Muscle of leg (tissue), 16 donors: ENCODE measurements at places on chromosomes 16 and 17.
A peak's percentile ranks its signal among the peaks of the same experiment; 100 is the strongest.

DNA sequence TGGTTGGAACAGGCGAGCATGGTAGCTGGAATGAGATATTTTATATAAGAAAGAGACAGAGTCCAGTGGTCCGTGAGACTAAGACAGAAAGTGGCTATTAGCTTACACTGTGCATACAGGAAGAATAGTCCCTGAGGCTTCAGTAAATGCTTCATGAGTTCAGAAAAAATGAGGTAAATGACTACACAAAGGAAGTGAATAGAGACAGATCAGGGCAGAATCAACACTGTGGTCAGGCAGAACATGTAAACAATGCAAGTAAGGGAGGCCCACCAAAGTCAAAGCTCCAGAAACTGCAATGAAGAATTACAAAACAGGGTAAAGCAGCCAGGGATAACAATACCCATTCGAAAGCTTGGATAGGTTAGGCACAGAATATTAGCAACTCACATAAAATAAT lies 4.8 kb downstream of the ABCA10 start:
- peak; percentile 66 for DNase-seq

DNA sequence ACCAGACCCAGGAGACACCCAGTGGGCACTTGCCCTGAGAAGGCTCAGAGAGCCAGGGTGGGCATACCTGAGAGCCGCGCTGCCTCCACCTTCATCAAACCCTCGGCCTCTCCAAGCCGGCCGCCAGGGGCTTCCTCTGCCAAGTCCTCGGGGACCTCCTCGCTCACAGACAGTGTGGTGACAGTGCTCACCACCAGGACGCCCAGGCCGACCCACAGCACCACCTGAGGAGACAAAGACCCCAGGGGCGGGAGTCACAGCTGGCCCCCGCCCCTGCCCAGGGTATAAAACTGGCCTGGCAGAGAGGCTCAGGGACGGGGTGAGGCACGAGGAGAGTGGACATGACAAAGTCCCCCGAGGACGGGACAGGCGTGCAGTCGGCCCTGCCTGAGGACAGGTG lies 21.1 kb downstream of the NDUFAF8 start:
- no peak for DNase-seq

GRCh38 chr16:51271156-51271701 lies 120.2 kb upstream of the SALL1 start:
- no peak for DNase-seq

- DNase-seq: no peak
Measured at GRCh38 chr16:56742030-56742984, 12.4 kb downstream of the NUP93 start.

DNA sequence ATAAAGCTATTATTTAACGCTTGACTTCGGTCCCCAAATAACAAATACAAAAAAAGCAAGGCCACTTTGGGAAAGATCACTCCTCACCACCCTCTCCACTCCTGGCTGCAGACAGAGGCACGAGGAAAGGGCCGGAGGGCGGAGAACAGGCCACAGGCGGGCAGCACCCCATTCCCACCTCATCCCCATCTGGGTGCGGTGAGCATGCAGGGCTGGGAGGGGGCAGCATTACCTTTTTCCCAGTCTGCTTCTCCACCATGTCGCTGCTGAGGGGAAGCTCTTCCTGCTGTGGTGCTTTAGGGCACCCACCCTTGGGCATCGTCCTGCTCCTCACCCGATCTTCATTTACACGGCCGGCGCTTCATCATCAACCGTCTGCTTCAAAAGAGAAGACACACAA lies 99.2 kb downstream of the ZNF778 start:
- DNase-seq: no peak

DNA sequence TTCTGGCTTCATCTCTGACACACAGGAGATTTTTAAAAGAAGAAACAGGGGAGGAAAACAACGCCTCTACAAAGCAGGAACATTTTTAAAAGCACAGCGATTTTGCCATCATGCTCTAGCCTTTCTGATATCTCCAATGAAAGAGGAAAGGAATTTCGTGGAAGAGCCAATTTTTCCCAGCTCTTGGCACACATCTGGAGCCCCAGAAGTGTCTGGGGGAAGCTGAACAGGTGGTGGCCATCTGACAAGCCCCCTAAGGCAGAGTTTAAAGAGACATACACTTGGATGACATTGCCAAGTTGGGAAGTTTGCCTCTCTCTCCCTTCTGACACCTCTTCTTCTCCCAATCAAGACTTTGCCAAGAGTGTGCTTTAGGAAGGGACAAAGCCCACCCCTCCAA lies 82.1 kb downstream of the CCT6B start:
- peak; percentile 25 for DNase-seq
